ENCODE measurements at places on chromosomes 1 and 21.

- peak; percentile 56 for DNase-seq
Observed at GRCh38 chr1:23558140-23558871, 995 bp downstream of the ID3 start.

DNA sequence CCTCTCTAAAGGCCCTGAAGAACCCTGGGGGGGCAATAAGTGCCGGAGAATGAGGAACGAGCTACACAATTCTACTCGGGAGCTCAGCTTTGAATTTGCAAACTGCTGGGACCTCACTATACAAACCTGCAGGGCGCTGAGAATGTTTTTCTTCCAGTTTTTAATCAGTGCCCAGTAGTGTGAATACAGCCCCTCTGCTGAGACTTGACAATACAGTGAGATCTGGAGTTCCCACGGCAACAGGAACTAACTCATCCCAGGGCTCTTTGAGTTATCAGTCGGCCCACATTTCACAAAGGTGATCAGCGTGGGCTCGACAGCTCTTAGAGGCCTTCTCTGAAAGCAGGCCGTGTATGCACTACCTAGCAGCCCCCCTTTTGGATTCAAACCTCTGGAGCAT lies 41.7 kb downstream of the TMEM53 start:
- DNase-seq, result no peak

DNA sequence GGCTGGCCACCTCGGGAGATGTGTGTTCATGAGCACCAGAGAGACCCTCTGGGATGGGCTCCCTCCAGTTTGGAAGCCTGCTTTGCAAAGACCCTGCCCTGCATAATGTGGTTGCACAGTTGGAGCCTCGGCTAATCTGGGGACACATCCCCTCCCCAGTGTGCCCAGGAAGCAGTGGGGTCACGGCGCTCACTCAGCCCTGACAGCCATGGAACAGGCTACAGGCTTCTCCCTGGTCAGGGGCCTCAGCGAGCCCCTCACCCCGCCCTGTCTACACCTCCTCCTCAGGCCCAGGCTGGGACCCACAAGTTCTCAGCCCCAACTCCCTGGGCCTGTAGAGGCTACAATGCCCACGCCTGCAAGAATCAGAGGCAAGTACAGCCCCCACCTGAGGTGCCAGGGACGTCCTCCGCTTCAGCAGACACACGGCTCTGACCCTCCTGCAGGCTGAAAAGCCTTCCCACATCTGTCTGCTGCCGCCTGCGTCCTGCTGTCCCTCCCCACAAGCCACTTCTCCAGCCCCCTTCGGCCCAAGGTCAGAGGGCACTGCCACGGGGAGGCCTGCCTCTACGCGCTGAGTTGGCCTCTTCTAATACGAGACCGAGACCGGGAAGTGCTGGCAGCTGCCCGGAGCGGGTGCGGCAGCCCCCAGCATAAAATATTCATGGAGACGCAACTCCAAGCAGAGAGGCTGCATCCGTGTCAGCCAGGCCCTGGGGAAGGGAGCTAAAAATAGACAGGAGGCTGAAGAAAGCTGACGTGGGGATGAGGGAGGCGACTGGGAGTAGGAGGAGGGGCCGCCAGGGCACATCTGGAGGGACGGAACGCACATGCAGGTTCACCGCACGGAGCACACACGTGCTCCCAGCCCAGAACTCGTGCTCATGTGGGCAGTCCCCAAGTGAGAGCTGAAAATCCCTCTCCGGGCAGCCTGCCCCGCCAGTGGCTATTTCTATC lies 15.2 kb upstream of the GPR153 start:
- DNase-seq, result peak; percentile 89

DNA sequence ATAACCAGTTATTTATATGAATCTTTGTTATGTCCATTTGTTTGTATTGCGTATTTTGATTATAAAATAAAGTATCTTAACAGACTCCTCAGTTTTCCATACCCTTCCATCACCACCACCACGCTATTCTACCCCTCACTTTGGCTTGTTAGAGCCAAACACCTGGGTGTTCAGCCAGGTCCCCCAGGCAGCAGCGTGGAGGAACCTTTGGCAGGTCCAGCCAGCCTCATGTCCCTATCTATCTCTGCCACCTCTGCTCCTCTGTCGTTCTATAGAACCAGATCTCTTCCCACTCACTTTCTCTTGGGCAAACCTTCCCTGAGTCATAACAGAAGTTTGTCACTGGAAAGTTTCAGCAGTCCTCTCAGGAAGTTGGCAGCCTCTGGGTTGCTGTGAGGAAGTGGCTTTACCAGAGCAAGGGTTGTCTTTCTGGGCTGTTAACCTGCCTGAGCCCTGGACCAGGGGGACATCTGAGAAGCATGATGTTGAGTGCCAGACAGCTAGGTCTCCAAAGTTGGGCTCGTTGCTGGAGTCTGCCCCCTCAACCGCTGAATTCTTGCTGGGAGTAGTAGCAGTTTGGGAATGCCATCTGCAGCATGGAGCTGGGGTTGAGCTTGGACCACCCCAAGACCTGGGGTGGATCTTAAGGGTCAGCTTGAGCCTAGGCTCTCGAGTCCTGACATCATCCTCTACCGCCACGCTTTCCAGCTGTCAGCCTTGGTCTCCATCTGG lies 996 bp upstream of the SH3BGRL3 start:
- DNase-seq, result peak; percentile 28

GRCh38 chr1:87452648-87453047 lies 124.0 kb downstream of the LMO4 start:
- no peak for DNase-seq

DNA sequence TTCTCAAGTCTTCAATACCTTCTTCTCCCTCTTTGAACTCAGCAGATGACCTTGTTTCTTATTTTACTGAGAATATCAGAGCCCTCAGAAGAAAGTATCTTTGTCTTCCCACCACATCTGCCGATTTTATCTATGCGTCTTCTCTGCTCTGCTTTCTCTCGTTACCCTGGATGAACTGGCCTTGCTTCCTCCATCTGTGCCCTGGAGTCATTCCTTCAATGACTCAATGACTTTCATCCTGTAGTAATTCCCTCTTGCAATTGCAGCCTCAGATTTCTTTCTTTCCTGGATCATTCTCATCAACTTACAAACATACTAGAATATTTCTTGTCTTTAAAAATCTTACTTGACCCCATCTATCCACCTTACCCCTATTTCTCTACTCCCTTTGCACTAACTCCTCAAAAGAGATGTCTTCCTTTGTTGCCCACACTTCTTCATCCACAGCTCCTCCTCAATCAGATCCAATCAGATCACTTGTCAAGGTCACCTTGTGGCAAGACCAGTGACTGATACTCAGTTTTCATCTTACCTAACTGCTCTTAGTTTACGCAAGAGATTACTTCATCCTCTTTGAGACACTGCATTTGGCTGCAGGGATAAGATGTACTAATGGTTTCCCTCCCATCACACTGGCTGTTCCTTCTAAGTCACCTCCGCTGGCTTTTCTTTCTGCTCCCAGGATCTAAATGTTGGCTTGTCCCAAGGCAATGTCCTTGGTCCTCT lies 8.2 kb upstream of the TGFBR3 start:
- no peak for DNase-seq

GRCh38 chr1:36625935-36626310 lies 143.2 kb upstream of the CSF3R start:
- DNase-seq, result no peak

DNA sequence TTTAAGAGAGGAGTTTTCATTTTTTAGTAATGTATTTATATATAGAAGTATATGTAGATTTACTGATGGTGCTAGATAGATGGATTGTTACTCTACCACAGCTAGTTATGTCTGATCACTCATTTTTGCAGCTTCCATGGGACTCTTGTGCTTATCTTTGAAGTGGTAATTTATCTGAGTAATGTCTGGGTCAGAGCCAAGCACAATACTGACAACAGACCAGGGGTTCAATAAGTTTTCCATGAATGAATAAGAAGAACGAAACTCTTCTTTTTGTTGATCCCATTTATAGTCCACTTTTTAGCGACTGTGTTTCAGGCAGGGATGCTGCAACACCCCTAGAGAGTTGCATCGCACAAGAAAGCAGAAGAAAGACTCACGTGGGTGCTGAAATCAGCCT lies 935.2 kb downstream of the PLA2G4A start:
- DNase-seq, result no peak

GRCh38 chr1:85496941-85497582 lies 32.1 kb upstream of the DDAH1 start:
- DNase-seq, result no peak

- DNase-seq, result peak; percentile 79
Observed at GRCh38 chr1:11787251-11787803, 18.4 kb downstream of the MTHFR start.

GRCh38 chr1:171877701-171878100 lies 36.4 kb downstream of the DNM3 start:
- no peak for DNase-seq

GRCh38 chr1:33641104-33641830 lies 168.8 kb downstream of the ZSCAN20 start:
- DNase-seq, result no peak

GRCh38 chr1:66274634-66275033 lies 259.3 kb upstream of the SGIP1 start:
- DNase-seq, result no peak

DNA sequence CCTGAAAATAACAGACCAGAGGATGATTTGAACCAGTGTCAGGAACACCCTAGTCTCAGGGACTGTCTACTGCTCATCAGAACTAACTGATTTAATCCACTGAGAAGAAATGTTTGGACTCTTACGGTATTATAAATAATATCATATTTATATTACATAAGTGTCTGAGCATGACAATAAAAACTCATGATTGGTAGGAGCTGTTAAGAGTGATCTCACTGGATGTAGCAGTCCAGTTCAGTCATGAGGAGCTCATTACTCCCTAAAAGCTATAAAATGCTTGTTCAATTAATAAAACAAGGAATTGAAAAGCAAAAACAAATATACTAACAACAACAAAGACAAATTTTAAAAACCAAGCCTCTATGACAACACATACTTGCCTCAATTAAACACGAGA lies 68.8 kb upstream of the BCL9 start:
- DNase-seq, result no peak

GRCh38 chr21:42062236-42063022 lies 8.7 kb upstream of the UMODL1 start:
- no peak for DNase-seq

DNA sequence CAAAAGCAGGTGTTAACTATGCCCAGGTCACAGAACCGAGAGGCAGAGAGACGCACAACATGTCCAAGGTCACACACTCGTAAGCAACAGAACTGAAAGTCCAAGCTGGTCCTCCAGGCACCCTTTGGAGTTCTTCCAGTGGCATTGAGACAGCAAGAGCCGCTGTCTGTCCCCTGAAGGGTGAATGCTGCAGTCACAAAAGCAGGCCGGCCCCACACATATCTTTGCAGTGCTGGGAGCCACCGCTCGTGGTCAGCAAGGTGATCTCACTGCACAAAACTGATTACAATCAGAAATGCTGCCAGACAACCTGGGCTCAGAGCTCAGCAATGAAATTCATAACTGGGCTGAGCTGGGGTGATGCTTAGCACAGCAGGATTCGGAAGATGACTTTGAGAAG lies 47.4 kb upstream of the RAB4A start:
- no peak for DNase-seq

Data from ovary (tissue), 10 donors.